HFFc6 (cell line): ENCODE measurements at places on chromosomes 5 and 9. TPM values are rescaled to one million over a fixed set of nuclear protein-coding genes. Genes with fewer than 3 reads are reported as not detected.
A peak's percentile ranks its signal among the peaks of the same experiment; 100 is the strongest.

DNA sequence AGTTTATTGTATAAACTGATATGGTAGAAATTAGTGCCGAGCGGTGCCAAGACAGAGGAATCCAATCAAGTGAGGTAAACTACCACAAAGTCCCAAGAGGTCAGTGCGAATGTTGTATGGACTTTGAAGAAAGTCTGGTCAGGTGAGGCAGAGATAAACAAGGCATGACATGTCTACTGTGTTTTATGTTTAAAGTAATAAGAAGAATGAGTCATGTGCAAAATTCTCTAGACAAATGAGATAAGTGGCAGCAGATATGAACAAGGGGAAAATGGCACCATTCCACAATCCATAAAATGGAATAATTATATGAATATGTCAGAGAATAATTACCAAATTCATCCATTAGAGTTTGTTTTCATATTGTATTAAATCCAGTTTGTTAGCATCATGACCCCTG, 364.1 kb upstream of the CCNH start:
- no peak for DNase-seq

- no peak for DNase-seq
These were observed 63.6 kb downstream of the WDR41 start for GRCh38 chr5:77428526-77428925.

DNA sequence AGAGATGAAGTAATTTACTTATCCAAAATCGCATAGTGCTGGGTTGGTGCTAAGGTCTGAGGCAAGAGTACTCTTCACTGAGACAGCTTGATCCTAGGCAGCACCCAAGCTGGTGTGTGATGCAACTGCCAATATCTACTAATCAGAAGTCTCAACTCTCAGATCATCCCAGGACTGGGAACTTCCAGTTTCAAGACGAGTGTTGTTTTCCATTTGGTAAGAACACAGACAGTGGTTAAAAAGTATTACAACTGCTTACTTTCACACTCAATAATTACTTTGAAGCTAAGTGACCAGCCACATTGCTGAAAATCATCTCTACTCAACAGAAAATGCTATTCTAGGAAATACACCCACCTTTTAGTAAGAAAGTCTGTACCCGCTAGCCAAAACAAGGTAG, 45.3 kb downstream of the FBXW11 start:
- no peak for DNase-seq

- no peak for DNase-seq
These were observed 107.4 kb upstream of the SGCD start for GRCh38 chr5:156219483-156220005.

- no peak for DNase-seq
These were observed 249.0 kb downstream of the TMEM167A start for GRCh38 chr5:82828211-82828610.

GRCh38 chr5:159422361-159422760, 92.1 kb upstream of the IL12B start:
- no peak for DNase-seq

DNA sequence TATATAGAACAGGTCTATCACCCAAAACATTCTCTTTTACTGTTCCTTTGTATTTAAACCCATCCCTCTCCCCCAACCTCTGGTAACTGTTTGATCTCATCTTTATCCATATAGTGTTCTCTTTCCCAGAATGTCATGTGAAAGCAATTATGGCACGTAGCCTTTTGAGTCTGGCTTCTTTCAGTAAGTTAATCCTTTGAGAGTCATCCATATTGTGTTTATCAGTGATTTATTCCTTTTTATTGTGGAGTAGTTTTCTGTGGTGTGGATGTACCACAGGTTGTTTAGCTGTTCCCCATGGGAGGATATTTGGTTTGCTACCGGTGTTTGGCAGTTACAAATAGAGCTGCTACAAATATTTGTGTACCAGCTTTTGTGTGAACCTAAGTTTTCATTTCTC, 38.0 kb downstream of the HMGXB3 start:
- no peak for DNase-seq

DNA sequence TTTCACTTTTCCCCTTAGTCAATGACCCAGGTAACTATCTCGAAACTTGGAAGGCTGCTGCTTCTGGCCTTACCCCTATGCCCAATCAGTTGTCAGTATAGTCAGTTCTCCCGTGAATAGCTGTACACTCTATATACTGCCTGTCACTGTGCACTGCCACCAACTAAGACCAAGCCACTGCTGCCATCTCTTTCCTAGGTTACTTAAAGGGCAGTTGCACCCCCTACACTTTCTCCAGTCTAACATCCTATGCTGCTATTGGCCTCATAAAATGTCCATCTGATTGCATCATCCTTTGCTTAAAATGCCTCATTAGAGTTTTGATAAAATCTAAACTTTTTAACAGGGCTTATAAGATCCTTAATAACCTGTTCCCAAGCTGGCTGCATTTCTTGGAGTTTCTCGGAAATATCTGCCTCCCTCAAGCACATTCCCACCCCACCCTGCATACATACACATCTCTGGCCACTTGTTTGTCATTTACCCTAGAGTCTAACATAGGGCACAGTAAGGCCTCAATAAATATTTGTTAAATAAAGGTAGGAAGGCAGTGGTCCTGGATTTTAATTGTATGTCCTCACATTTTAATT, 32.8 kb upstream of the TNFAIP8 start:
- no peak for DNase-seq

DNA sequence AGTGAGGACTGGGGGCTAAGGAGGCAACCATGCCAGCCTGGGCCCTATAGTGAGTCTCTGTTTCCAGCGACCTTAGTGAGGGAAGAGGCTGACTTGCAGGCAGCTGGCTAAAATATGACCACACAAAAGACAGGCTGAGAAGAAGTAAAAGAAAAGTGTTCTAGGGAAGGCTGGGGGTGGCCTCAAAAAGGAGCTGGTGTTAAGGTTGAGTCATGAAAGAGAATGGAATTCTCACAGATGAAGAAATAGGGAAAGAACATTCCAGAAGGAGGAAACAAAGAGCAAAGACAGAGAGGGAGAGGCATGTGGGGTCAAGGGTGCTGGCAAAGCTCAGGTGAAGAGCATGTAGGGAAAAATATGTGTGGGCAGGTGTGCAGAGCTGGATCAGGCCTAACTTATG, 302.7 kb upstream of the RFX3 start:
- peak; percentile 49 for DNase-seq

GRCh38 chr5:130652176-130652575, 512.9 kb downstream of the HINT1 start:
- no peak for DNase-seq

DNA sequence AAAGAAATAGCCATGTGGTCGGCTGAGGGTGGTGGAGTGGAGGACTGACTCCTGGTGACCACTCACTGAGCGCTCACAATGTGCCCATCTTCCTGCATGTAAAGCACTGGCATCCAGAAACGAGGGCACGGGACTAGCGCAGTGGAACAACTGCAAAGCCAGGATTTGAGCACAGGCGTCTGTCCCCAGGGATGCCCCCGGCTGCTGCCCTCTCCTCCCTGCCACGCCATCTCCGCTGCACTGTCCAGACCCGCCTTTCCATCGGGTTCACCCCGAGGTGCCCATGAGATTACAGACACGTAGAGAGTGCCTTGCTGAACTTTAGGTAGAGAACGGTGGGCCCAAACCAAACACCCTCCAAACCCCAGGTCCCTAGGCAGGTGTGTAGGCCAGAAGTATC, 44.7 kb downstream of the PRRT1B start:
- DNase-seq, result no peak

GRCh38 chr9:6833518-6834192, 75.9 kb downstream of the KDM4C start:
- no peak for DNase-seq

DNA sequence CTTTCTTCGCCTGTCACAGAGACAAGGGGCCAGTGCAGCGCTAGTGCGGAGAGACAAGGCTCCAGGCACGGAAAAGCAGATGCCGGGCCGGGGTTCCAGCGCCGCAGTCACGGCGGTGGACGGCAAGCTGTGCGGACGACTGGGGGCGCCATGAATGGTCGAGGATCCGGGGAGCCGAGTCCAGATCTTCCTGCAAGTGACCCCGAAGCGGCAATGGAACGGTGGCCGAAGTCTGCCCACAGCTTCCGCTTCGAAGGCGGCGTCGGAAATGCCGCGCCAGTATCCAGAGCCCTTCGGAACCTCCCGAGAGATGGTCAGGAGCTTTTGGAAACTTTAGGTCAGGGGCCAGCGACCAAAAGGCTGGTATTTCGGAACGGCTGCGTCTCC, 601 bp upstream of the FAF2 start:
- DNase-seq, result no peak

DNA sequence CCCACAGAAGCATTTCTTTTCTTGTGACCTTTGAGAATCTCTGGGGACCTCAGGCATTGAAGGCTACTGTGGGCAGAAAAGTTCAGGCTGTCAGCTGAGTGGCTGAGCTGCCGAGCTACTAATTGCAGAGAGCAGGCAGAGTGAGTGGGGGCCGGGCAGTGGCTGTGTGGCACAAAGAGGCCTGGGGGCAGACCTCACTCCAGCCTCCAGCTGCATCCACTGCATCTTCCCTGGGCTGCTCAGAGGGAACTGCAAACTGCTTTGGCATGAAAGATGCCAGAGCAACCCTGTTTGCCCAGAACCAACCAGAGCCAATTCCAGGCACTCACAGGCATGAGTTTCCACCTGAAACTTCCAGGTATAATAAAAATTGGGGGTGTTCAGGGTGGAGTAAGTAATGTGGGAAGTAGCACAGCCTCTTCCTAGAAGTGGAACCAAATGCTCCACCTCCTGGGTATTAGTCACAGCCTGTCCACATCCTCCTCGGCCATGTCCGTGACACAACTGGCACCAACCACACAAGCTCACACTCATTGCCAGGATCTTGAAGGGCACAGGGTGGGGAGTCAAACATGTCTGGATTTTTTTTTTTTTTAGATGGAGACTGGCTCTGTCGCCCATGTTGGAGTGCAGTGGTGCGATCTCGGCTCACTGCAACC, 548.9 kb downstream of the BNC2 start:
- DNase-seq, result peak; percentile 46

- no peak for DNase-seq
These were observed 345.6 kb upstream of the ACTBL2 start for GRCh38 chr5:57828221-57828620.

DNA sequence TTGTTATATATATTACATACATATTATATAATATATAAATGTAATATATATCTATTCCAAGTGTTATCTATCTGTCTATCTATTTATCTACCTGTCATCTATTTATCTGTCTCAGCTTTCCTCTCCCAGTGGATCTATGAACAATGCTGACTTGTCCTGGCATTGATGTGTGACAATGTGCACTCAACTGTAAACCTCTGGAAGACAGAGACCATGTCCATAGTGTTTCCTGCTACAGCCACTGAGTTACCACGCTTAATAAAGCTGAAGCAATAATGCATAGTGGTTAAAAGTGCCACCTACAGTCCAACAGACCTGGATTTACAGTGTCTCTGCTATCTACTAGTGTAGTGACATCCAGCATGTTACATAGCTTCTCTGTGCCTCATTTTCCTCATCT, 57.2 kb upstream of the TMED7 start:
- no peak for DNase-seq

- no peak for DNase-seq
These were observed 1046.2 kb downstream of the CDH12 start for GRCh38 chr5:21806943-21807342.

DNA sequence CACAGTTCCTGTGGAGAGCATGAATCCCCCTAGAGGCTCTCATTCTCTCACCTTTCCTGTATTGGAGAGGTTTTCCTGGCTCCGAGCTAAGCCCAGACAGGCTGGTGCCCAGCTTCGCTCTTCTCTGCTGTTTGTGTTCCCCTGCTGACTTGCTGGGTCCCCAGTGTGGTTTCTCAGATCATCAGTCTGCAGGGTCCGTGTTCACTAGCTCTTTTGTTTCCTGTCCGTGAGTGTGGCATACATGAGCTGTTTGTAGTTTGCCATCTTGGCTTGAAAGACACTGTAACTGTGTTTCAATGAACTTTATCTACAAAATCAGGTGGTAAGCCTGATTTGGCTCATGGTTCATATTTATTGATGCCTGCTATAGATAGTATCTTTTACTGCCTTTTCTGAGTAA, 23.8 kb downstream of the LOX start:
- no peak for DNase-seq

- no peak for DNase-seq
These were observed 154.1 kb downstream of the CARTPT start for GRCh38 chr5:71873191-71873591.

- DNase-seq, result peak; percentile 93
These were observed 1.7 kb downstream of the STC2 start for GRCh38 chr5:173326501-173326960.

- DNase-seq, result no peak
These were observed 12.3 kb upstream of the DPM2 start for GRCh38 chr9:127949827-127950512.

DNA sequence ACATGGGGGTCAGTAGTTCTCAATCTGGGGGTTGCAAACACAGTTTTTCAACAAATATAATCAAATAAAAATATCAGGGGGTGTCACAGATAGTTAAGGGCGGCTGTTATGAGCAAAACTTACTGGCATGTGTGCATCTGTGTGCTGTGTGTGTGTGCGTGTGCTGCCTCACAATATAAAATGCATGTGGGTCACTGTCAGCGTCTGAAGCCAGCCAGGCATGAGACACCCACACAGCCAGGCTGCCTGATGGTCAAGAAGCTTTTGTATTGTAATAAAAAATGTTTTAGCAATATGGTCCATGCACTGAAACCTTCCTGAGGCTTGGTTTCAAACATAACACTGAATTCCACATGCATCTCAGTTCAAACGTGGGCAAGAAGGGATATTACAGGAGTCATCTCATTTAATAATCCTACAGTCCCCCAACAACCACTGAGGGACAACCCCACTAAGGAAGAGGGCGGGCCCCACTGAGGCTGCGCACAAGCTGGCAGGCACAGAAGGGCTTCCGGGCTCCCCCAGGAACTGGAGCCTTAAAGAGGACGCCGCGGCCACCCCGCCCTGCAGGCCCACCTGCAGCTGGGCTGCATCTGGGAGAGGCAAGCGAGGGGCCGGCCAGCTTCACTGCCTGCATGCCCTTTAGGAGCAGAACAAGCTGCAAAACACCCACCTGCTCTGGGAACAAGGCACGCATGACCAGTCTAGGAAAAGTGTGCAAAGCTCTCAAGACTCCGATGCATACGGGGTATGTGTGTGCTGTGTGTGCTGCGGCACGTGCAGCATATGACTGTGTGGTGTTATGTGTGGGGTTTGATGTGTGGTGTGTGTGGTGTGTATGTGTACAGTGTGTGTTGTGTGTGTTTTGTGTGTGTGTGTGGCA, 14.1 kb downstream of the SEMA4D start:
- no peak for DNase-seq

GRCh38 chr5:177309351-177310191, 2.1 kb downstream of the MXD3 start:
- peak; percentile 68 for DNase-seq

The RNF183 gene
- not detected in 3 replicates for total RNA-seq

The HNRNPH1 gene
- 287 to 417 TPM (median 383 TPM) in 3 replicates for total RNA-seq

The FIBCD1 gene
- total RNA-seq, result 1.4 to 8.4 TPM (median 2.3 TPM) in 3 replicates

The IQGAP2 gene
- 0.09 to 0.59 TPM (median 0.26 TPM) in 3 replicates for total RNA-seq

The GMCL2 gene
- total RNA-seq, result not detected in 3 replicates

The SLC34A1 gene
- not detected in 3 replicates for total RNA-seq

The ELP1 gene
- total RNA-seq, result 26.1 to 32.9 TPM (median 29.8 TPM) in 3 replicates

The ALDOB gene
- not detected in 2 replicates for total RNA-seq

The SH2D3C gene
- not detected in 3 replicates for total RNA-seq

The FAM169A gene
- total RNA-seq, result 0.02 to 0.09 TPM in 2 of 3 replicates, not detected in the other

The CDH9 gene
- not detected in 3 replicates for total RNA-seq

The CDKN2A gene
- total RNA-seq, result 53.9 to 124 TPM (median 77.9 TPM) in 3 replicates

The OR1J2 gene
- not detected in 3 replicates for total RNA-seq

The PCAT7 gene
- total RNA-seq, result not detected in 3 replicates

The TICAM2 gene
- total RNA-seq, result 11.8 to 12.7 TPM (median 11.8 TPM) in 3 replicates

The PTGDS gene
- not detected in 3 replicates for total RNA-seq

The SOX30 gene
- 0.19 to 0.21 TPM in 2 of 3 replicates, not detected in the other for total RNA-seq
